Tongue (tissue), 3 donors: ENCODE measurements at places on chromosomes 6 and 20. TPM values are rescaled to one million over a fixed set of nuclear protein-coding genes. Genes with fewer than 3 reads are reported as not detected.

CD109 gene
- total RNA-seq = 29.6 TPM

- DNase-seq = peak; percentile 38
These were observed 405.5 kb downstream of the UTRN start for GRCh38 chr6:144690666-144691065.

DNA sequence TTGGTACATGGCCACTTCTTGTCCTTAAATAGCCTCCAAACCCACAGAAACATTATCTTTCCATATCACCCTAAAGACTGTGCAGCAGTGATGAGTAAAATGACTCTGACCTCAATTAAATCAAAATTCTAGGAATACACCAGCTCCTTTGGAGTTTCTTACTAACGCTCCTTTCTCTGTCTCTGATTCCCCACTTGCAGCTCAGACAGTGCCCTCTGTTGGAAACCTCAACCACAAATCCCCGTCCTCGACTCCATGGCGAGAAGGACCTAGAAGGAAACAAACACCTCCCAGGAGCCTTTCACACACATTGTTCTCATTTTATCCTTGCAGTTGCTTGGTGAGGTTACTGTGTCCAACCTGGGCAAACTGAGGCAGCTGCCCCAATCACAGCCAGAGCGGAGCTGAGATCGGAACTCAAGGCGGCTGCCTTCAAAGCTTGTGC lies 17.7 kb upstream of the PARD6B start:
- DNase-seq = peak; percentile 51

DNA sequence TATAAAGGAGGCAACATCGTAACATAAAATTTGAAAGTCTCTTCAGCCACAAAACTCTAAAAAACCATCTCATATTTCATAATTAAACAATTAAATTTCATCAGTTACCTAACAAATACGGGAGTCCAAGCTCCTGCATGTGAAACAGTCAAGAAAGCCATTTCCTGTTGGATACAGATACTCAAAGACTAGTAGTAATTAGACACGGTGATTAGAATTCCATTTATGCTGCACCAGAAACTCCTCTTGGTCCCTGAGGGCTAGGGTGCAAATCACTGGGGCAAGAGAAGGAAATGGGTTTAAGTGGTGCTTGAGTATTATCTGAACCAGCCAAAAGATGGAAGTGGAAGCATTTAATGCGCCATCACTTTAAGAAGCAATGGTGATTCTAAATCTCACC lies 27.4 kb downstream of the TRAM2 start:
- DNase-seq = no peak

TMEM217 gene
- total RNA-seq = 0.31 TPM

DNA sequence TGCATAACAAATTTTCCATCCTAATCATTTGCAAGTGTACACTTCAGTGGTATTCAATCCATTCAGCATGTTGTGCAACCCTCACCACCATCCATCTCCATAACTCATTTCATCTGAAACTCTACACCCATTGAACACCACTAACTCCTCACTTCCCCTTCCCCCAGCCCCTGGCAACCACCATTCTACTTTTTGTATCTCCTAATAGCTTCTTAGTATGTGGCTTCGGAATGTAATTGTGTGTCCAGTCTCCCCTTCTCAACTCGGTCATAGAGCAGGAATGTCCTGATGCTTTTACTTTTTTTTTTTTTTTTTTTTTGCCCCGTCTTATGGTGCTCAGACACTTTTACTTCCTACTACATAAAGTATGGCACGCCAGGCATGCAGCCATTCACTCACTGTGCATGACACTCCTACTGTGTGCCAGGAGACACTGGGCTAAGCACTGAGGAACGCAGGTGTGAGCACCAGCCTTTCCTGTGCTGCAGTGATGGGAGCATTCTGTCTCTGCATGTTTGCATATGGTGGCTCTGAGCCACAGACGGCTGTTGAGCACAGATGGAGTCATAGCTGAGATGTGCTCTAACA lies 15.3 kb downstream of the HCK start:
- no peak for DNase-seq

MAP3K5 gene
- 10.2 TPM for total RNA-seq

DNA sequence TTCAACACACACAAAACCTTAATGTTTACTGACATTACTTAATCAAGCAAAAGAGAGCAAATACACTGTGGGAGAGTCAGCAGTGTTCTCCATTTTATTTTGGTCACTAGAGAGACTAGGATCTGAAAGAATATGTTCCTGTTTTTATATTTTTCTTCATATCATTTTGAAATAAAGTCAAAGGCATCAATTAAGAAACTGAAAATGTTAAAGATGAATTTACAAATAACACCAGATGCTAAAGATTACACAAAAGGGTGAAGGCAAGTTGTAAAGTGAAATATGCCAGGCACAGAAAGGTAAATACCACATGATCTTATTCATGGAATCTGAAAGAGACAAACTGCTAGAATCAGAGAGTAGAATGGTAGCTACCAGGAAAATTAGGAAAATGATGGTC lies 60.3 kb upstream of the FABP7 start:
- DNase-seq = no peak

DNA sequence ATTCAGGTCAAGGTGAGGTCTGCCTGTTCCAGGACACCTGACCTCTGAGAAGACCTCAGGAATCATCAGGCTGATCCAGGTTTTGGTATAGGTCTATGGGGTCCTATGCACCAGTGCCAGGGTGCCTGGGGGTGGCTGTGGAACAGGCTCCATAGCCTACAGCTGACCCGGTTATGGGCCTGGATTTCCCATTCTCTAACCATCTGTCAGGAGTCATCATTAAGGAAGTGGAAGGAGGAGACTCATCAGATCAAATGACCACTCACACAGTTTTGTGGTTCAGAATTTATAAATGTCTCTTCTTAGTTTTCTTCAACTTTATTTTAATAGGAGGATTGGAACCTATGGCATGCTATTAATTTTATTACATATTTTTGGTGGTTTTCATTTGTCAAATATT lies 14.8 kb downstream of the PLA2G7 start:
- DNase-seq = no peak

FNDC11 gene
- total RNA-seq = 0.10 TPM

DNA sequence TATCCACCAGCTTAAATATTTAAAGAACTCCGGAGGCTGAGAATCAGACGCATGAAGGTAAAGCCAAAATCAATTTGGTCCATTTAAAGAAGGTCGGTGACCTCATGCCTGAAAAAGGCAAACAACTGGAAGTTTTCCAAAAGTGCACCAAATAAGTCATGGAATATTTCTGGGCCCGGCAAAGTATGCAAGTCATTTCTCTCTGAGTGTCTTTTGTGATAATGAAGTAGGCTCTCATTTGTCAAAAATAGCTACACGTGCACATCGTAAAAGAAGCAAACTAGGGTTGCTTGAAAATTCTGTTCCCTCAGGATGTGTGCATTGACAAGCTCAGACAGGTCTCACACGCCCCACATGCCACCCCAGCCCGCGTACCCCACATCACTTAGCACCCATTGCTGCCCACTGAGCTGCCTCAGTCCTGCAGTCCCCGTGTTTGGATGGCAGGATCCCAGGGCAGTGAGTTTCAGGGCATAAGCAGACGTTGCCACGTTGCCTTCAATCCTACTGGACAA lies 20.5 kb upstream of the PYGB start:
- no peak for DNase-seq

PRL gene
- not detected for total RNA-seq

GRCh38 chr6:63897459-63897858 lies 261.9 kb downstream of the PHF3 start:
- no peak for DNase-seq

DNA sequence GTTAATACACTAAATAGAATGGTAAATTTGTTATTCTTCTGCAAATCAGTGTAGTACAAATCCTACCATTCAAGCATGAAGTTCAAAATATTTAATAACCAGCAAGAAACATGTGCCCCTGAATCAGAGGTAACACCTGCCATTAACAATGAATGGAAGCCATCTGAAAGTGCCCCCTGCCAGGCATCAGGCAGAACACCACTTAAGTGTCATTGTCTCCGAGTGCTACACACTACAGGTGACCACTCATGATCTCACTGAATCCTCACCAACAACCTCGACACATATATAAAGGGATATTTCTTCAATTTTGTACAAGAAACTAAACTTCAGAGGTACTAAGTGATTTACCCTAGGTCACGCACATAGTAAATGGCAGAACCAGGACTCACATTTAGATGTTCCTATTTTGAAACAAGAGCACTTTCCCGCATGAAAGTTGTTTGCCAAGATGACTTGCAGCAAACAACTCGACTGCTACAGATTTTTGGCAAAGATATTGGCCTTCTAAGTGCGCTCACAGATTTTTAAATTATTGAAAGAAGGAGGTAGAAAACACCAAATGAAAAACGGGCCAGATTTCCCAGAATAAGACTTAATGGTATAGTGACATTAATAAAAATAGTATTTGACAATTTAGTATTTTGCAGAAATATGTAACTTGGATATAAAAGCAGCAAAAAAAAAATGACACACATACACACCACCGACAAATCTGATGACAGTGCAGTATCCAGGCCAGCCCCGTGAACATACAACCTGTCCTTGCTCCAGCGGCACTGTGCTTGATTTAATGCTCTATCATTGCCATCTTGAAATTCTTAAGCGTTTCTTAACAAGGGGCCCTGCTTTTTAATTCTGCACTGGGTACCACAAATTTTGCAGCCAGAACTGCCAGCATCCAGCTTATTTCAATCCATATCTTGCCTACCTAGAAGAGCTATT lies 274.5 kb downstream of the ALDH8A1 start:
- no peak for DNase-seq

DNA sequence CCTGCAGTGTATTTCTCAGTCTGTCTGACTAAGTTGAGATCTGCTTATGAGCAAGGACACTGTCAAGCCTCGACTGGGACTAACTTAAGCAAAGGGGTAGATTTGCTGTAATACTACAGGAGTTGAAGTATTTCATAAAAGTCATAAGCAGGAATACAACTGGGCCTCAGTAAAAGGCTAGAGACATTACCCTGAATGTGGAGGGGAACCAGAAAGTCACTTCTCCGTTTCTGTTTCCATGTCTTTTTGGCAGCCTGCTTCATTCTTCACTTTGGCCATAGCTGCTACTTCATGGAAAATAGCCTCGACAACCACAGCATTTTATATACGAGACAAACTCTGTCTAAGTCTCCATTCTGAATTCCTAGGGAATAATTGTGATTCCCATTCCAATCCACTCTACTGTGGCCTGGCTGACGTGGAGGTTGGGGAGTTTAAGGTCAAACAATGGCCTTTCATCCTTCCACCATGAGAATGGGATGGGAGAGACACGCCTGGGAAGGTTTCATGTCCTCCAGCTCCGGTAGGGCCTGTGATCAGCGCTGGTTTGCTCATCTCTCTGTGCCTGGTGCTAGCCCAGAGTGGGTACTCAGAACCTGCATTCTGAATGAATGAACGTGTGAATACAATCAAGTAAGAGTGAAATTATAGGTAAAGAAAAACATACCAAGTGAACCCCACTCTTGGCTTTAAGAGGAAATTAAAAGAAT lies 37.1 kb upstream of the DUSP22 start:
- DNase-seq = no peak

EPB41L1 gene
- total RNA-seq = 48.2 TPM

RBBP8NL gene
- 1.0 TPM for total RNA-seq

RANBP9 gene
- total RNA-seq = 50.6 TPM

SLC22A23 gene
- total RNA-seq = 13.7 TPM

GRCh38 chr20:48019496-48019895 lies 234.2 kb upstream of the SULF2 start:
- DNase-seq = no peak

DPPA5 gene
- not detected for total RNA-seq

DNA sequence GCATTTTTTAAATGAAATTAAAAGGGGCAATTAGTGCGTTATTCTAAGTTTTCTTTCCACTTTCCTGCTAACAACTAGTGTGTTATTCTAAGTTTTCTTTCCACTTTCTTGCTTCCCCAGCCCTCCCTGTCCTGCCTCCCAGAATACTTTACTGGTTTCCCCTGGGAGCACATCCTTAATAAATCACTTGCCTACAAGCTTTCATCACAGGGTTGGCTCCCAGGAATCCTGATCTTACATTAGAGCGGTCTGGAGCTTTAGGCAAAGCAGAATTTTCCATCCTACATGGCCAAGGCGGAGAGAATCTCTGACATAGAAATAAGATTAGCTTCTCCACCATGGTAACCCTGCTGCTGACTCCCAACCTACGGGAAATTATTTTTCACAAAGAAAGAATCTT lies 150.4 kb downstream of the BFSP1 start:
- DNase-seq = no peak

DNA sequence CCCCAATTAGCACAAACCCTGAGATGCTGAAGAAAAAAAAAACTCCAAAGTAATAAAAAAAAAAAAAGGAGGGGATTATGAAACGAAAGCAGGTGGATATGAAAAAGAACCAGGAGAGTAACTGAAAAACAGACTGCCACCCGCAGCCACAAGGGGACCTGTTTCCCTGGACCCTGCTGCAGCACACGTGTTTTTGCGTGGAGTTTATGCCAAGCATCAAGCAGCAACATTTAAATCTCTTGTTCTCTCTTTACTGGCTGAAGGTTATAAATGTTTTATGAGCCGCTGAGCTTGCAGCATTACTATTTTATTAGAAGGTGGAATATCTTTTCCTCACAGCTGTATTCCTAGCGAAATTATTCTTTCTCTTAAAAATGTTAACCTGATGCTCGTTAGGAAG lies 131.6 kb upstream of the OLIG3 start:
- no peak for DNase-seq

DNA sequence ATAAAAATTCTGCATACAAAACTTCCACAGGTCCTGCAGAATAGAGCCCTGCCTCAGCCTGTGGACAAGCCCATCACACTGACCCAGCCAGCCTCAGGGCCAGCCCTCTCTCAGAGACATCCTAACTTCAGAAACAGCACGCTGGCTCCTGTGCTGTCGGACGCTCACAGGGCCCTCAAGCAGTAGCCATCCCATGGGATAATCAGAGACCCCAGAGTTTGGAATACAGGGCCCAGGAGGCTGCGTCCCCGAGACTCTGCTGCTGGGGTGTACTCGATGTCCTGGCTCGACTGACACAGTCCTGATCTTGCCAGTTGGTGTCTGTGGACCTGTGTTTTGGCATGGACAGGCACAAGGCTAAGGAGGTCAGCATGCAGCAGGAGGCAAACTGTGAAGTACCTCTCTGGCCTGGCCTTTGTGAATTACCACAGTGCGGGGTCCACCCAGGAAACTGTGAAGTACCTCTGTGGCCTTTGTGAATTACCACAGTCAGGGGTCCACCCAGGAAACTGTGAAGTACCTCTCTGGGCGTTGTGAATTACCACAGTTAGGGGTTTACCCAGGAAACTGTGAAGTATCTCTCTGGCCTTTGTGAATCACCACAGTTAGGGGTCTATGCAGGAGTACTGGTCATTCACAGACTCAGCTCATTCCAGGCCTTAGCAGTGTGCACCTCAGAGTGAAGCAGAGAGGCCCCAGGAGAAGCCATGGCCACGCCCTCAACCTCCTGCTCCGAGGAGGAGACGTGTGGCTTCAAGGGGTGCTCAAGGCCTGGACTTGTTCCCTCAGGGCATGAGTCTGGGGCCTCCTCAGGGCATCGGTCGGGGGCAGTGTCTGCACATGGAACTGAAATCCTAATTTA lies 212.4 kb downstream of the SYNDIG1 start:
- no peak for DNase-seq

DNA sequence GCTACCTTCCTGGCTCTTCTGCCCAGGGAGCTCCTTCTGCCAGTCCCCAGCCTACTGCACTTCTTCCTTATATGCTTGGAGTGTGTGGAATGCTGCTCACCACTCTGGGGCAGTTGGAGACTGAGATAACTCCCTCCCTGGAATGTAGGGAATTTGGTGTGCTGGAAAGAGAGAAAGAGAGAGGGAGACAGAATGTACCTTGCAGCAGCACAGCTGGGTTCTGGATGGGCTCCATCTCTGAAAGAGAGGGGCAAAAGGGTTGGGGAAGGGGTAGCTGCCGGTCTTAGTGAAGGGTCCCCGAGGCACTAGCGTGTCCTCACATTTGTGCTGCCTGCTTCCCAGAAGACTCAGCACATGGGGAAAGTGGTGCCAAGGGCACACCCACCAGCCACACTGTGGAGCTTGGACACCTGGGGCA lies 40.2 kb upstream of the DDR1 start:
- peak; percentile 33 for DNase-seq
